ENCODE measurements at places on chromosomes 3 and 15.

DNA sequence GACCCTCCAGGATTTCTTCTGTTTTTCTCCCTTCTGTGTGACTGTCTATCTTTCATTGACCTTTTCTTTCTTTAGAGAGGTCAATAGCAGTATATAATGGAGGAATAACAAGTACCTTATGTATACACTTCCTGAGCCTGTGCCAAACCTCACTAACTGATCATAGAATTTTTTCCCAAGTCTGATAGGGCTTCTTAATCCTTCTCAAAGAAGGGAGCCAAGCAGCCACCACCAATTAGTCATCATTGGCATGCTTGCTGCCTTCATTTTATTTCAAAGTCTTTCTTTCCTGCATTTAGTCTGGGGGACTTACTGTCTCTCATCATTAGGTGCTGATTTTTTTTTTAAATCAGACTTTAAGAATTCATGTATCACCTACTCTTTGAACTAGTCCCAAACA is 327.0 kb downstream of the FEZF2 start:
- no peak for DNase-seq

- DNase-seq, result no peak
Measured at GRCh38 chr3:123660900-123661299, 76.0 kb upstream of the HACD2 start.

- no peak for DNase-seq
Measured at GRCh38 chr3:151347432-151347831, 18.1 kb upstream of the P2RY13 start.

GRCh38 chr3:88703501-88704059 is 403.8 kb upstream of the EPHA3 start:
- no peak for DNase-seq

DNA sequence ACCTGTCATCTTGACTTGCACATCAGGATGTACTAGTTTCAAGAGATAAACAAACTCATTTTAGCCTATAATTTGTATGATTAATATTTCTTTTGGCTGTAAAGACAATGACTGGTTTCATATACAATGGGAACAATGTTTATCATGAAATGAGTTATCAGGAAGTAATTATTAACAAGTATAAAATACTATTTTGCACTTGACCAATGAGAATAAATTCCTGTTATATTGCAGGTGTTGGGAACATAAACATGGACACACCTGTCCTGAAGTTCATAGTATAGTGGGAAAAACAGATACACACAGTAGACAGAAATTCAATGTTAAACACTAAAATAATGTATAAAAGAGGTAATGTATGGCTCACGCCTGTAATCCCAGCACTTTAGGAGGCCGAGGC is 56.9 kb downstream of the UBR1 start:
- no peak for DNase-seq

DNA sequence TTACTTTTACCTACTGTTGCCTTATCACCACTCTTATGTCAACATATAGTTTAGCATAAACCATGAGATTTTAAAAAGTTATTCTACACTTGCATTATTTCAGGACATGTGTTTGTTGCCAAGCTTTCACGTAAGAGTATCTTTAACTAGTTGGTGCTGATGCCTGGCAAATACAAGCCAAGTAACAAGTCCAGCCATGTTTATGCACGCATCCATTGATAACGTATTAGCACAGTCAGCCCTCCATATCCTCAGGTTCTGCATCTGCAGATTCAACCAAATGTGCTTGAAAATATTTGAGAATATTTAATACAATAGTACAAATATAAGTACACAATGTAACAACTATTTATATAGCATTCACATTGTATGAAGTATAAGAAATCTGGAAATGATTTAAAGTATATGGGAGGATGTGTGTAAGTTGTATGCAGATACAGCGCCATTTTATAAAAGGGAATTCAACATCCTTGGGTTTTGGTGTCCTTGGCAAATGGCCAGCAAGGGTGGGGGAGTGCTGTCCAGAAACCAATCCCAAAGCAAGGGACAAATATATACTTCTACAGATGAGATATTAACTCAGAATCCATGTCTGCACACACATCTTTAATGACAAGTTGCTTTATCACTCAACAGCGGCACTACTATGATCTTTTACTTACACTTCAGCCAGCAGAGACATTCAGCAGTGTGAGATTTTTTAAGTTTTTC is 8.7 kb upstream of the SETD5 start:
- no peak for DNase-seq

DNA sequence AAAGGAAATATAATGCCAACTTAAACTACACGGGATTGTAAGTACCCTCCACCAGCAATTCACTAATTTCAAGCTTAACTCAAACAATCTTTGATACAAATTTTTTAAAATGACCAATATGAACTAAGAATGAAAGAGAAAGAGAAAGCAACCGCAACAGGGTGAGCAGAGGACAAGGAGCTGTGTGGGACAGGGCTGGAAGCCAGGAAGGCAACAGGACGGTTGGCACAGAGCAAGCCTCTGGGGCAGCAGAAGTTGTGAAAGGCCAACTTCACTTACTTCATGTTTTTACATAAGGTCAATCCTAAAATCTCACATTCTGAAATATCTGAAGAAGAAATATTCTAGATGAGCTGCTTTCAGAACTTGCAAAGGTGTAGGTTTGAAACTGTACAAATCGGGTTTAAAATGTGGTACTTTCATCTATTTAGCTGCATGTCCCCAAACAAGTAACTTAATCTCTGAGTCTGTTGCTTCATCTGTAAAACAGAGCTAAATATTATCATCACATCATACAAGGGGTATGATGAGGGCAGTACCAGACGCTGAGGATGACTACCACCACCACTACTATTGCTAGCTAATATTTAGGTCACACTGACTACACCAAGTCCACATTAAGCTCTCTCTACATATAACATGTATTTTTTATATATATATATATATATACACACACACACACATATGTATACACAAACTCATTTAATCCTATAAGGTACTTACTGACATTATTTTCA is 101.7 kb downstream of the IGSF11 start:
- no peak for DNase-seq

- DNase-seq, result no peak
Measured at GRCh38 chr15:32972686-32973085, 221.8 kb downstream of the FMN1 start.

- no peak for DNase-seq
Measured at GRCh38 chr15:39936681-39937080, 2.8 kb downstream of the EIF2AK4 start.

DNA sequence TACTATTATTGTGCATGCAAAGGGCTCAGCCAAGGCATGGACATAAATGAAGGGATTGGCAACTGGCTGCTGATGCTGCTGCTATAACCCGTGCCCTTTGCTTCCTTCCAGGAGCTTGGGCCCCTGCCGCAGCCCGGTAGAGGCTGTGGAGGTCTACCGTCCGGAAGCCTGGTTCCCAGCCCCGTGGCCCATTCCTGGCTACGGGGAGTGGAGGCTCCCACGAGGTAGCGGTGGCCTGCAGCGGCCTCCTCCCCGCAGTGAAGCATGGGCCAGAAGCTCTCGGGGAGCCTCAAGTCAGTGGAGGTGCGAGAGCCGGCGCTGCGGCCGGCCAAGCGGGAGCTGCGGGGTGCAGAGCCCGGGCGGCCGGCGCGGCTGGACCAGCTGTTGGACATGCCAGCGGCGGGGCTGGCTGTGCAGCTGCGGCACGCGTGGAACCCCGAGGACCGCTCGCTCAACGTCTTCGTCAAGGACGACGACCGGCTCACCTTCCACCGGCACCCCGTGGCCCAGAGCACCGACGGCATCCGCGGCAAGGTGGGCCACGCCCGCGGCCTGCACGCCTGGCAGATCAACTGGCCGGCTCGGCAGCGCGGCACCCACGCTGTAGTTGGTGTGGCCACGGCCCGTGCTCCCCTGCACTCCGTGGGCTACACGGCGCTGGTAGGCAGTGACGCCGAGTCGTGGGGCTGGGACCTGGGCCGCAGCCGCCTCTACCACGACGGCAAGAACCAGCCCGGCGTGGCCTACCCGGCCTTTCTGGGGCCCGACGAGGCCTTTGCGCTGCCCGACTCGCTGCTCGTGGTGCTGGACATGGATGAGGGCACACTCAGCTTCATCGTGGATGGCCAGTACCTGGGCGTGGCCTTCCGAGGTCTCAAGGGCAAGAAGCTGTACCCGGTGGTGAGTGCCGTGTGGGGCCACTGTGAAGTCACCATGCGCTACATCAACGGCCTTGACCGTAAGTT is 15.0 kb downstream of the SPSB4 start:
- DNase-seq, result no peak

- no peak for DNase-seq
Measured at GRCh38 chr15:84714821-84715220, 1.1 kb downstream of the SEC11A start.

DNA sequence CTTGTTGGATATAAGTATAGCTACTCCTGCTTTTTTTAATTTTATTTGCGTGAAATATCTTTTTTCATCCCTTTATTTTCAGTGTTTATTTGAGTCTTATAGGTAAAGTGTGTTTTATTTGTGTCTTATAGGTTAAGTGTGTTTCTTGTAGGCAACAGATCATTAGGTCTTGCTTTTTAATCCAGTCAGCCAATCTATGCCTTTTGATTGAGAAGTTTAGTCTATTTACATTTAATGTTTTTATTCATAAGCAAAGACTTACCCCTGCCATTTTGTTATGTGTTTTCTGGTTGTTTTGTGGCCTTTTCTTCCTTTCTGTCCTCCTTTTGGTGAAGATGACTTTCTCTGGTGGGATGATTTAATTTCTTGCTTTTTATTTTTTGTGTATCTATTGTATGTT is 232.0 kb downstream of the RAP2B start:
- no peak for DNase-seq

- no peak for DNase-seq
Measured at GRCh38 chr3:65978116-65978515, 60.6 kb downstream of the MAGI1 start.

- no peak for DNase-seq
Measured at GRCh38 chr3:14431452-14431916, 29.1 kb downstream of the SLC6A6 start.

- DNase-seq, result no peak
Measured at GRCh38 chr3:23112491-23112890, 90.6 kb upstream of the UBE2E2 start.

DNA sequence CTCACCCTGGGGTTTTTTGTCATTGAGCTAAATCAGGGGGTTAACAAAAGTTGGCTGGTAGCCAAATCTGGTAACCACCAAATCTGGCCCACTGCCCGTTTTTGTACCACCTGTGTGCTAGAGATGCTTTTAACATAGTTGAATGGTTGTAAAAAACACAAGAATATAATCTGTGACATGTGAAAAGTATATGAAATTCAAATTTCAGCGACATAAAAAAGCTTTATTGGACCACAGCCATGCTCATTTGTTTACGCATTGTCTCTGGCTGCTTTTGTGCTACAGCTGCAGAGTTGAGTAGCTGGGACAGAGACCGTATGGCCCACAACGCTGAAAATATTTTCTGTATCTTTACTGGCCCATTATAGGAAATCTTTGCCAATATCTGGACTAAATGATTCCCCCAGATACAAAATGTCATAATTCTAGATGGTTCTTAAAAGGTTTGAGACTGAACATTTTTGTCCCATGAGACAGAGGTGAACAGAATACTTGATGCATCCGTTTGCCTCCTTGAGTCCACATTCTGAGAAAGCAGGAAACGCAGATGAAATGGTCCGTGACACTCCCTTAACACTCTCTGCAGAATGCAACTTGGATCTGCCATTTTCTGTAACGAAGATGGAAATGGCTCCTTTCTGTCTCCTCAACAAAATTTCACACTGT is 120.9 kb upstream of the PDZRN3 start:
- DNase-seq, result no peak

DNA sequence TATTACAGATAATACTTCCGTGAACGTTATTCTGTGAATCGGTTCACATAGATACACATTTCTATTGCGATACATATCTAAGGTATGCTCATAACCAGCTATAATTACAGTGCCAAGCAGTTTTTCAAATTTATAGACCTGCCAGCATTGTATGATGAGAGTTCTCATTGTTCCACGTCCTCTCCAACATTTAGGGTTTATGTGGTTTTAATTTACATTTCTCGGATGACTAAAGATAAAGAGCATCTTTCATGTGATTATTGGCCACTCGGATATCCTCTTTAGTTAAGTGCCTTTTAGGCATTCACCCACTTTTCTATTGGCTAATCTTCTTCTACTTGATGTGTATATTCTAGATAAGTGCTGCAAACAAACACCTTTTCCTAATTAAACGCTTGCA is 134.7 kb upstream of the CCDC54 start:
- peak; percentile 33 for DNase-seq

- DNase-seq, result no peak
Measured at GRCh38 chr15:51866751-51867150, 37.3 kb downstream of the TMOD3 start.

- DNase-seq, result no peak
Measured at GRCh38 chr3:90052425-90052950, 945.1 kb downstream of the EPHA3 start.

- DNase-seq, result no peak
Measured at GRCh38 chr3:180188512-180189309, 152.0 kb upstream of the PEX5L start.

GRCh38 chr3:133494469-133494868 is 79.0 kb upstream of the CDV3 start:
- no peak for DNase-seq

DNA sequence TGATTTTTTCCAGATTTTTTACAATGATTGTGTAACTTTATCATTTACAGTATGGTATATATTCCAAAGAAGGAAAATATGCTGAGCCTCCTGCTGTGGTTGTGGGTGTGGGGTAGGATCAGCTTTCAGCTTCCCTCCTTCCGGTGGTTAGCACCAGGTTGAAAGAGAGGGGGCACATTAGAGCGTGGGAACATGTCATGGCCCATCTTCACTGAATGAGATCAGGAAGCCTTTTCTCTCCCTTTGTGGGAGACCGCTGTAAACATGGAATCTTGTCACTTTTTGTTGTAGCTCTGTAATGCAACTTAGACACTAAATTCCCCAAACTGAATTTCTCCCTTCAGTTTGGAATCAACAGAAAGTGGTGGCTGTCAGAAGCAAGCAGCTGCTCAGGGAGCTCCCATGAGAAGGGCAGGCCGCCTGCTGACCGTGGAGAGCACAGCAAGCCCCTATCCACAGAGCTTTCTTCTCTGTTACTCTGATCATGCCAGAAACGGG is 86.7 kb upstream of the LIMD1 start:
- DNase-seq, result no peak

DNA sequence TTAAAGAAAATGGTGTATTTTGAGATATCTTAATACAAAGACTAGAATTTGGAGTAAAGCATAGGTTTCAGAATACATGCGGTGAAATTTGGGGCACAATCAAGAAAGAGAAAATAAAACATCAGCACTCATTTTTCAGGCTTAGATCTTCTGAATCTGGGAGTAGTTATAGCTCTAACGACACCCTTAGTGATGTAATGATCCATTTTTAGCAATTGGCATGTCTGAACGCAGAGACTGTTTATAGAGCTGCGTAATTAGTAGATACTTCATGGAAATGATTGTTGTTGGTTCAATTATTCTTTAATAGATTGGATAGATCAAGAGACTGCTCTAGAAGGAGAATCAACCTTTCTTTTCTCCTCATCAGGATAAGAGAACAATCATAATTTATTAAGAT is 47.5 kb upstream of the SNRK start:
- no peak for DNase-seq

- no peak for DNase-seq
Measured at GRCh38 chr3:194163697-194164096, 27.7 kb downstream of the HES1 start.
